Activated CD8-positive, alpha-beta memory T cell treated with anti-CD3 and anti-CD28 coated beads for 36 hours (primary cell): ENCODE measurements at places on chromosomes 12 and 14. TPM values are rescaled to one million over a fixed set of nuclear protein-coding genes. Genes with fewer than 3 reads are reported as not detected.

KRT2 gene
- not detected for total RNA-seq

CHGA gene
- total RNA-seq = not detected

TDRD9 gene
- 0.93 TPM for total RNA-seq

KLHDC1 gene
- 0.69 TPM for total RNA-seq

STON2 gene
- total RNA-seq = 0.08 TPM

PRKD1 gene
- not detected for total RNA-seq

RDH5 gene
- total RNA-seq = 5.2 TPM

CARMIL3 gene
- total RNA-seq = 1.2 TPM

ARHGEF25 gene
- 1.6 TPM for total RNA-seq

RARG gene
- 42.5 TPM for total RNA-seq

RASSF9 gene
- not detected for total RNA-seq

CPNE8 gene
- total RNA-seq = 3.6 TPM

VSIG10 gene
- total RNA-seq = 8.0 TPM

LRIG3 gene
- not detected for total RNA-seq

SERPINA6 gene
- total RNA-seq = not detected

TRHDE gene
- total RNA-seq = not detected

RPS29 gene
- 2,012 TPM for total RNA-seq

NTF3 gene
- not detected for total RNA-seq

PYGL gene
- total RNA-seq = 1.3 TPM

KLRK1 gene
- total RNA-seq = 126 TPM

CLEC6A gene
- total RNA-seq = not detected

HPD gene
- total RNA-seq = not detected

CELA1 gene
- not detected for total RNA-seq

OR4E2 gene
- not detected for total RNA-seq

FAM186B gene
- 0.17 TPM for total RNA-seq

SIX6 gene
- not detected for total RNA-seq

FOXM1 gene
- total RNA-seq = 75.9 TPM

TAS2R20 gene
- 0.38 TPM for total RNA-seq

ADSS1 gene
- total RNA-seq = 1.7 TPM

TMTC2 gene
- 2.2 TPM for total RNA-seq

FAM222A gene
- total RNA-seq = 2.5 TPM

TMEM132C gene
- not detected for total RNA-seq

PFKM gene
- 55.2 TPM for total RNA-seq

PDZRN4 gene
- total RNA-seq = not detected

CDKN3 gene
- total RNA-seq = 53.9 TPM

CMA1 gene
- not detected for total RNA-seq

ABCC9 gene
- total RNA-seq = not detected
